Activated CD8-positive, alpha-beta memory T cell treated with anti-CD3 and anti-CD28 coated beads for 1 hour (primary cell): ENCODE measurements at places on chromosomes 2 and 18.

DNA sequence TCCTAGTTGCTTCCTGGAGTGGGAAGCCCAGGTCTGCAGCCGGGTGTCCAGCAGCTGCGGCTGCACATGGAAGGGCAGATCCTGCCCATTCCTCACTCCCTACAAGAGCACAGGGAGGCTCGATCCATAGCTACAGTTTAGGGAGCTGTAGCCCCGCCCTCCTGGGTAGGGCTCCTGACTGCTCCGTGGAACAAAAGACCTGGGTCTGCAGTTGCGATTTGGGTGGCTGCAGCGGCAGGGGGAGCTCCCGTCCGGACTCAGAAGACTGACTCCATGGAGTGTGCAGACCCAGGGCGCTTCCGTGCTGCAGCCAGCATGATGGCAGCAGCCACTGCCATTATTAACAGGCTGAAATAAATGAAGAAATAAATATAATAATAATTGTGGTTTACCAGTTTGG is 157.3 kb downstream of the CTNNA2 start:
- DNase-seq, result no peak

GRCh38 chr2:118249531-118249930 is 161.3 kb downstream of the INSIG2 start:
- DNase-seq, result no peak

DNA sequence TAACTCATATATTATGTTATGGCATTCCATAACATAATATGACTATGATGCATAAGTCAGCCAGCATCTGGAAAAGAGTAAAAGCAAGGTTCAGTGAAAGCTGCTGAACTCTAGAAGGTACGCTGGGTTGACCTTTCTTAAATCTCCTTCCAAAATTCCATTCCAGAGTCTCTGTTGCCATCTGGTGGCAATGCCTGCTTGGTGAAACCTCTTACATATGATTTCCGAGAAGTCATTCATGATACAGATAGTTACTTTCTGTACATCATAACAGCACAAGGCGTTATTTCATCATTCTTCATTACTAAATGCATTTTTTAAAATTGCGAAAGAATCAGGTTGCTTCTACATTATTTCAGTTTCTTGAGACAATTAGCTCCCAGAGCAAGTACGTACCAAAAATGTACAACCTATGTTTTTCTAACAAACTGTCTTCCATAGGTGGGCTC is 7.0 kb upstream of the EPG5 start:
- DNase-seq, result peak; percentile 40

GRCh38 chr18:45506951-45507350 is 108.3 kb upstream of the SLC14A2 start:
- DNase-seq, result no peak

- no peak for DNase-seq
Observed at GRCh38 chr2:232026910-232027309, 65.4 kb downstream of the DIS3L2 start.

- no peak for DNase-seq
Observed at GRCh38 chr2:114550895-114551793, 108.7 kb downstream of the DPP10 start.

DNA sequence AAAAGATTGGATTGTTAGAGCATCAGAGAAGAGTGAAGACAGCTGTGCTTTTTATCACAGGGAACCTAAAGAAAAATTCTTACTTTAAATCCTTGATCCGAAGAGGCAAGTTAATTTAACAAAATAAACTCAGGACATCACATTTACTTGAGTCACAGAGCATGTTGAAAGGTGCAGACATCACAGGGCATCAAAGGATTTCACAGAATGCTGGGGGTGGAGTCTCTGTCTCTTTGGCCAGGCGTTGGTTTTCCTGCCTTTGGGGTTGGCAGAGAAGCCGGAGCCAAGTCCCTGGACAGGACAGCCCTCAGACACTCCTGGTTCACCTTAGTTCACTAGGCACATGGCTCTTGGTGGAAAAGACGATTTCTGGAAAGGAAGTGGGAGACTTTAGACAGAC is 56.3 kb downstream of the SH3RF3 start:
- no peak for DNase-seq

DNA sequence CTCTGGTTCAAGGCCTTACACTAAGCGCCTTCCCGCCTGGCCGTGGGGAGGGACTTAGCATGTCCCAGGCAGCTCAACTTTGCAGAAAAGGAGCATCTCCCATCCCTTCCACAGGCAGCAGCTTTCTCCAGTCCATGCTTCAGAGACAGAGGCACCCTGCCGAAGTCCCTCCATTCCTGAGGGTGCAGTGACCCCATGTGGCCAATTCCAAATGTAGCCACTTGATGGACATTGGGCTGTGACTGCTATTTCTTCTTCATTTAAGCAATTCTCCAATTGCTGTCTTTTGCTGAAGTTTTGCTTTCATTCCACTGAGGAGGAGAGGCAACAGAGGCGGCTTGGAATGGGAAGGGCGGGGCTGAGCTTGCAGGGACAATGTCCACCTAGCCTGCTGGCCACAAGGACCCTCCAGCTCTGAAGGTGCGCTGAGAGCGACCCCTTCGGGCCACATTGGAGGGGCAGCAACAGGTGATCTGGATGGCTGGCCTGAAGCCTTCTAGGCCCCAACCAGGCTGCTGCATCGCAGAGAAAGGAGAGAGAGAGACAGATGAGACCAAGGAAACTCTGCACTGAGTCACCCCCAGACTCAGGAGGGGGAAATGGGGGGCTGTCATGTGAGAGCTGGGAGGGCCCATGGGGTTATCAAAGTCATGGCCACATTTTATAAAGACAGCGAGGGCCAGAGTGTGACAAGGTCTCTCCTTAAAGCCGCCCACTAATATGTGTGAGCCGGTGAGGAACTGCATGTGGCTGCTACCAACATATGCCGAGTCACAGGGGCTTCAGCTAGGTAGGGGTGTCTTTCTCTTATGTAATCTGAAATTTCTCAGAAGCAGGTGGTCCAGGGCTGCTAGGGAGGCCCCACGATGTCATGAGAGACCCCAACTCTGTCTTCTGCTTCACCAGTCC is 61.3 kb downstream of the LONRF2 start:
- no peak for DNase-seq

GRCh38 chr2:112811841-112812306 is 24.7 kb downstream of the IL1B start:
- no peak for DNase-seq

DNA sequence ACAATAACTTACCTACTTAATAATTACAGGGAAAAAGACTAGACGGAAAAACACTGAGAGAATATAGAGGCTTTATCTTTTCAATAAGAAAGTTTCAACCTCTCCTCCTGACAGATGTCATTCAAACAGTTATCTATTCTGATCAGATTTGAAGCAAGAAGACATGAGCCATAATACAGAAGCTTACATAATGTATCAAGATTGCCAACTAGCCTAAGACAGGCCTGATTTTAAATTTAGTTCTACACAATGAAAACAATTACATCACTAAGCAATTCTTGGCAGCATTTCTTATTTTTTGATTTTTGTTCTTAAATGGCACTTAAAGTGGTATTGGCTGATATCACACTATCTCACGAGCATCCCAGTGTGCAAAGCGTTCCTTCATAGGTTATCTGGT is 41.6 kb downstream of the GPR155 start:
- no peak for DNase-seq

- DNase-seq, result no peak
Observed at GRCh38 chr2:79860228-79861058, 347.6 kb downstream of the CTNNA2 start.
